Activated naive CD8-positive, alpha-beta T cell treated with anti-CD3 and anti-CD28 coated beads, Interleukin-2, amount 50 U/mL, for 16 hours (primary cell): ENCODE measurements at places on chromosomes 1 and 21.

DNA sequence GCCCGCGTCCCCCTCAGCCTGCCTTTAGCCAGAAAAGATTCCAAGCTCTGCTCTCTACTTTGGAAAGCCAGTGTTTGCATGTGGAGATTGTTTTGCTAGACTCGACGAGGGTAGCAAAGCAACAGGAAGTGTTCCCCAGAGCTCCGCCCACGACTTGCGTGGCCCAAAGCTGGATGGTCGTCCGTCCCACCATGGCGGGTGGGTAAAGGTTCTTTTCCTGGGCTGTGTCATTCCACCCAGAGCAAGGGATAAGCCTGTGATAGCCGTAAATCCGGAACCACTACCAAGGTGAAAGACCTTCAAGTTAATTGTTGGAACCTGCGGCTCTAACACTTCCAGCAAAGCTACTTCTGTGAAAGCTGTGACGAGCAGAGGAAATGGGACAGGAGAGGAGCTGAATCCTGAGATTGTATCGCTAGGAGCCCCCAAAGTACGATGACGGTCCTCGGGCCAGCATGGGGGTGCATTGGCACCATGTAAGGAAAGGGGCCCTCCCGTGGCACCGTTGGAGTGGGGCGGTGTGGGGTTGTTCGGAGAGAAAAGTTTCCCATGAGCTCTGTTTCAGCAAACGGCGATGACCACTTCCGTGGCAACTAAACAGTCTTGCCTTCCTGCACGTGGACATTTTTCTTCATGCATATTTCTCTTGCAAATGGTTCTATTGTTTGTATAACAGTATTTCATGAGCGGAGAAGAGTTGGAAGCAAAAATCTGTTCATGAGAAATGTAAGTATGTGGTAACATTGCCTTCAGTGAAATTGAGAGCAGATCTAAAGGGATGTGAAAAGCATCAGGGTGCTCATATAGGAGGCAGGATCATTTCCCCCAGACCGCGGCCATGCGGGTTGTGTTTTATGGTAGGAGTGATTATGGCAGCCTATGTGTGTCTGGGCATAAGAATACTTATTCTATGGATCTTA is 8.4 kb downstream of the MX2 start:
- DNase-seq = no peak

- DNase-seq = no peak
Observed at GRCh38 chr1:33957854-33958253, 94.0 kb downstream of the HMGB4 start.

DNA sequence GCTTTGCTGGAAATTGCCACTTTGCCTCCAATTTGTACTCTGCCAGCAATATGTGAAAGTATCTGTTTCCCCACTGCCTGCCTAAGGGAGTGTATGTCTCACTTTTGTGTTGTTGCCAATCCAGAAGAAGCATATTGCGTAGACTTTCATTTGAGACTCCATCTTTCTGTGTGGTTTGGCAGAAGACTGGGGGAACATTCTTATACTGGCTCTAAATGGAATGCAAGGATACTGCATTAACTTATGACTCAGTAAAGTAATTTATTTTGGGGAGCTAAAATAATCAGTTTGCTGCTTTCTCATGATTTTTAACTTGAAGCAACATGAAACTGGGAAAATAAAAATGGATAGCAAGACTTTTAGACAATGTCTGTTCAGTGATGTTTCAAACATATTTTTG is 107.7 kb upstream of the TMPRSS2 start:
- no peak for DNase-seq

DNA sequence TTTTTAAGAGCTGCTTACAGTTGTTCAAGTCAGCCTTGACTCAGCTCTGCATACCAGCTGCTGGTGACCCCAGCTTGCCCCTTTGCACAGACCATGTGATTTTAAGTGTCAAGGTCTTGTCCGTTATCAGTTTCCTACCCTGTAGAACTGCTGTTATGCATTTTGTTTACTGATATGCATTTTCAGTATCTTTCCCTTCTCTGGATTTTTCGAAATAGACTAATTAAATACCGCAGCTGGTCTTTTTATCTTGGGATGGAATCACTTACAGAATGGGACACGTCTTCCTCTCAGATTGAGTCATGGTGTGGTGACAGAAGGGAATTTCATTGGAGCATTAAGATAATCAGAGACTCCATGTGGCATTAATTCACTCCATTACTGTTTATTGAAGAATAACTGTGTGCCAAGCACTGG is 145.6 kb downstream of the FMN2 start:
- DNase-seq = no peak

DNA sequence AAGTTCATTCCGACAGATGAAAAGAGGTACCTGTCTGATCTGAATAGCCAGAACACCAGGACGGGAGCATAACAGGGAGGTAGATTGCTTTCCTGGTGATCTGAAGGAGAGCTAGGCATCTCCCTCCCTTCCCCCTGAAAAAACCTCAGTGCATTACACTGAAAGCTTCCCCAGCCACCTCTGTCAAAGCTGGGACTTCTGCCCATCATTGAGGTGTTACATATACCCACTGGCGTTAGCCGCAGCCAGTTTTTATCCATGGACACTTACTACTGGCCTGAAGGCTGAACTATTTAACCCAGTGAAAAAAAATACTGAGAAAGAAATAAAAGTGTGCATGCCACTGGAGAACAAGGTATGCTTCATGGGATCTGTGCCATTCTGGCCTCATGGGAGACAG is 568.3 kb upstream of the ADAMTS5 start:
- no peak for DNase-seq

DNA sequence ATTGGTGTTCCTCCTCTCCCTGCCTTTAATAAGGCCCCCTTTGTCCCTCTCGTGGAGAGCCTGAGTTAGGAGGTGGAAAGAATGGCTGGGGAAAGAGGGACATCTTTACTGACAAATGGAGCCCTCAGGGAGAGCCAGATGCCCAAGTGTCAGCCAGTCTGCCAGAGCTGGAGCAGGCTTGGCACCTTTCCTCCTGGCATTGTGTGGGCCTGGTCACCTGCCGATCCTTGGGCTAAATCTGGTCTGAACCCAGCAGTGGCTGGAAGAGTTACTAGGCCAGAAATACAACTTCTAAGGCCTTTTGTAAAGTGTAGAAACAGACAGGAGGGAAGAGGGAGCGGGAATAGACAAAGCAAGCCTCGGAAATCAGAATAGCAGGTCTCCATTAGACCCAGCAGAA is 24.9 kb downstream of the VANGL1 start:
- DNase-seq = no peak

- DNase-seq = no peak
Observed at GRCh38 chr1:66050633-66051032, 257.9 kb downstream of the PDE4B start.

- DNase-seq = no peak
Observed at GRCh38 chr1:209653915-209654351, 1.7 kb upstream of the LAMB3 start.

DNA sequence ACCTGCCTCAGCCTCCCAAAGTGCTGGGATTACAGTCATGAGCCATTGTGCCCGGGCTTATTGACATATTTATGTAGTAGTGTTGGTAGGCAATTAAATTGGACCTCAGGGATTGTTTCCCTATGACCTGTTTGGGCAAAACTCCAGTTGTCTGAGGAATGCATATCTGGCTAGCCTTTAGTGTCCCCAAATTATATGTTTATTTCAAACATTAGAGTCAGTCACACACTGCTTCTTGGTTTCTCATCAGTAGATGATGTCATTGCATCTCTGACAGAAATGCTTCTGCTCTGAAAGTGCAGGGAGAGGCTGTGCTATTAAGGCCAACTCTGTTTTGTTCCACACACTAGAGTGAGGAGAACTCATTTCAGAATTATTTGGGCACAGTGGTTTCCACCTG is 12.5 kb downstream of the PIP5K1A start:
- DNase-seq = no peak

GRCh38 chr1:67582625-67583461 is 102.2 kb upstream of the GADD45A start:
- DNase-seq = no peak
